GOT3 (cell line): ENCODE measurements at places on chromosomes 6 and 20.

- no peak for DNase-seq
Observed at GRCh38 chr20:39576771-39577170, 614.6 kb downstream of the DHX35 start.

GRCh38 chr6:68756454-68757375, 121.6 kb downstream of the ADGRB3 start:
- no peak for DNase-seq

DNA sequence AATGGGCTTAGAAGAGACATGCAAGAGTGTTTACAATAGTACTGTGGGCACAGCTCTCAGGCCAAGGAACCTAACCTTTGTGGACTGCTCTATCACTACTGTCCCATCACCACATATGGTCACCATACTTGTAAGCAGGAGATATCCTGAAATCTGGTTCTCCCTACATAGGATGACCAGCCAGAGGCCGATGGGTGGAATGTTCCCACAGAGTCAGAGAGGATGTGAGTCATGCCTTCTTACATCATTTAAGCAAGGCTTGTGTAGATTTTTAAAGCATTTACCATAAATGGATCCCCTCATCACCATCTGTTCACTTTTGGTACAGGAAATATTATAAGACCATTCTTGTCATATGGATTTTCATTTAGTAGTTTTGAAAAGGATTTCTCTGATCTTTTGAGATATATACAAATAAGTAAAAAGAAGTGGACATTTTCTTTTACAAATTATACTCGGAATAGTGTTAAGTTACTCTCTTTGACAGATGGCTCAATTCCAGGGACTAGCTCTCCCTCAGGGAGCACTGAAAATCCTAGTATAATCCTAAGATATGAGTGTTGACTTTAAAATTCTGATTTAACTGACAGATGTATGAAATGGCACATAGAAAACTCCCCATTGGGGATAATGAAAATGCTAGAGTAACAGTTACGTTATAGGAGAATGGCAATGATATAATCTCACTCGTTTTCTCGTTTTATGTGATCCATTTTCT, 6.6 kb downstream of the HTR1B start:
- no peak for DNase-seq

DNA sequence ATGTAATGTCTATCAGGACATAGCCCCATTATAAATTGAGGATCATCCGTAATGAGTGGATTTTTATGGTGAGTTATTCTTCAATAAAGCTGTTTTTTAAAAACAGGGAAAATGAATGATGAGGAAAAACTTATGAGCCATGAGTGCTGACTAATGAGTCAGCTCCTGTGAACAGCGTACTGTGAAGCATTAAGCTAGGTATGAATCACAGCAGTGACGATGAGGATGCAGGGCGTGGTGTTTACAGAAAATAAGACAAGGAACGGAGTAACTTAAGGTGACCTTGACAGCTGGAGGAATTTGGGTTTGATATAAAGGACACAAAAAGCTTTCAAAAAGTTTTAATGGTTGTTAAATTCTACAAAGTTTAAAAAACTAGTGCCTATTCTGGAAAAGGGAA, 96.3 kb downstream of the FOXF2 start:
- no peak for DNase-seq

- DNase-seq = no peak
Observed at GRCh38 chr6:109894181-109894580, 83.9 kb upstream of the GPR6 start.

DNA sequence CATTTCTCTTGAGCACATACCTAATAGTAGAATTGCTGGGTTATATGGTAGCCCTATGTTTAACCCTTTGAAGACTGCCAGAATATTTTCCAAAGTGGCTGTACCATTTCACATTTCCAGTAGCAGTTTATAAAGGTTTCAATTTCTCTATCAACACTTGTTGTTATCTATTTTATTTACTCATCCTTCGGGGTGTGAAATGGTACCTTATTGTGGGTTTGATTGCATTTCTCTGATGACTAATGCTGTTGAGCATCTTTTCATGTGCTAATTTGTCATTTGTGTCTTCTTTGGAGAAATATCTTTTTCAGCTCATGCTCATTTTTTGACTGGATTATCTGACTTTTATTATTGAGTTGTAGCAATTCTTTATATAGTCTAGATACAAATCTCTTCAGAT, 5.4 kb downstream of the ENPP4 start:
- no peak for DNase-seq

DNA sequence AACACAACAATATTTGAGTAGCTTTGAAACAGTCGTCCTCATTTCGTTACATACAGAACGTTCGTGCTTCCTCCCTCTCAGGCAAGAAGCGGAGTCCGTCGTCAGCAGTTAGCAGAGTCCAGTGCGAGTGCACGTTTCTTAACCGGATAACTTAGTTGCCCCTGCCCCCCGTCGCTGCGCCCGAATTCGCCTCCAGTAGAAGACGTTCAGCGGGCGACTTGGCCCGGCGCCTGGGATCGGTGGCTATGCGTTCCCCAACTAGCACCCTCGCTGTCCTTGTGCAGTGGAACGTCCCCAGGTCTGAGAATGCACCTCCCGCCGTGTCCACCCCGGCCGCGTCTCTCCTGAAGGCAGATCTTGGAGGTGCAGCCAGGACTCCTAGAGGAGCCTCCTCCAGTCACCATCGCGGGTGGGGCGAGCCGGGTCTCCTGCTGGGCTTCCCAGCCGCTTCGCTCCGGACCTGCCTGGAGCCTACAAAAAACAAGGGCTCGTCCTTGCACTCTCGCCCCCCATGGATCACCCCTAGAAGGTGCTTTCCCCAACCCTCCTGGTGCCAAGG, 910 bp upstream of the PCSK2 start:
- DNase-seq = no peak

DNA sequence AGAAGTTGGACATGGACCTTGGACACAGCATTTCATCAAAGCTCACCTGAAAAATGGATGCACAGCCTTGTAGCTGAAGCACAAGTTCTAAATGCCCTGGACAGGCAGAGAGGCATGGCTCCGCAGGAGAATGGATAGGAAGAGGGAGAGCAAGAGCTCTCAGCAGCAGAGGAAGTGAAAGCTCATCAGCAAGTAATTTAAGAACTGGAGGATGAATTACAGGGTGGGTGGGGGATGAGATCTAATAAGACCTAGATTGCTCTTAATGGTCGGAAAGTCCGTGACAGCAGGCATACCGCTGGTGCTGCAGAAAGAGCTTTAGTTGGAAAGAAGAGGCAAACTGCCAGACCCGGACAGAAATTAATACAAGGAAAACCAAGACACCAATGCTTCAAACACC, 37.3 kb upstream of the SAYSD1 start:
- DNase-seq = no peak

GRCh38 chr6:117451671-117452070, 25.9 kb upstream of the ROS1 start:
- DNase-seq = no peak

GRCh38 chr6:44049989-44050871, 77.0 kb downstream of the MRPL14 start:
- no peak for DNase-seq

DNA sequence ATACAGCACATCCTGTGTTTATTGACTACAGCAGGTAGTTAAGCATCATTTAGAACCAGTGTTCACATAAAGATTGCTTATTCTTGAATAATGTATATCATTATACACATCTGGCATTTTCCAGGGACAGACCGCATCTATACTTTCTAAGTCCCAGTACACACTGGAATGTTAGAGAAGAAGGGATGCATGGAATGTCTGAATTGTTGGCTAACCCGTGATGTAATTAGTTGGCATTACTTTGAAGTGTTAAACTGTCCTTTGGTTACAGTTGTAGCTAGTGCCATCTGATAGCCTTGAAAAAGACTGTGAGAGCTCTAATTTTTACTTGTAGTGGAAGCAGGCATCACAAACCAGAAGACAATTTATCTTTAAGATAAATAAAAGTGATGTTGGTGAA, 29.8 kb upstream of the MCHR2 start:
- no peak for DNase-seq

GRCh38 chr6:57423468-57423867, 106.0 kb downstream of the PRIM2 start:
- no peak for DNase-seq

- no peak for DNase-seq
Observed at GRCh38 chr6:87312860-87313259, 9.5 kb upstream of the SMIM8 start.

- no peak for DNase-seq
Observed at GRCh38 chr6:106510090-106510970, 119.0 kb downstream of the RTN4IP1 start.

DNA sequence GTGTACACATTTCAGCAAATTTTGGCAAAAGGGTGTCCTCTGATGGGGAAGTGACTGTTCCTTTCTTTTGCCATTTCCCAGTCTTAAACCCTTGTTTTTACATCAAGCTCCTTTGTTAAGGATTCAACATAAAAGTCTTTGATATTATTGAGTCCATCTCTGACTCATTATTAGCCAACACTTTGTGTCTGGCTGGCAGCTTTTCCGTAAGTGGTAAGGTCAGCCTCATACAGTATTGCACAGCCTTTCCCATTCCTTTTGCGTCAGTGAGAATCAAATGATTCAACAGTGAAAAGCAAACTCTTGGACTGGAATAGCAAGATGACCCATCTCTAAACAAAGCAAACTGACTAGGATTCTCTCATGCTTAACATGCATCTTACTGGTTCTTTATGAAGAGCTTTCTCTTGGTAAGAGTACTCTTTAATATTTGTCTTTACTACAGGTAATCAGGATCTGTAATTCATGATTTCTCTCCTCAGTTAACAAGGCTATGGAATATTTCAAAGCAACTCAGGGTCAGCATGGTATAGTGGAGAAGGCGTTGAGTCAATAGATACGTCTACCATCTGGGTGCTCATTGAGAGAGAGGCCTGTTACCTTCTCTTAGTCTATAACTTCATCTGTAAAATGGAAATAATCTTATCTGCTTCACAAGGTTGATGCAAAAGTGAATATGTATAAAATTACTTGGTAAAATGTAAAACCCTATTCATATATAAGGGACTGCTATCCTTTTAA, 183.6 kb downstream of the PRL start:
- no peak for DNase-seq

GRCh38 chr6:33898771-33899170, 95.0 kb upstream of the MLN start:
- DNase-seq = no peak

GRCh38 chr6:49979584-49979983, 10.2 kb upstream of the DEFB113 start:
- no peak for DNase-seq

- no peak for DNase-seq
Observed at GRCh38 chr6:148570456-148570855, 176.4 kb upstream of the UST start.

GRCh38 chr6:150494241-150494640, 105.4 kb upstream of the PLEKHG1 start:
- no peak for DNase-seq

DNA sequence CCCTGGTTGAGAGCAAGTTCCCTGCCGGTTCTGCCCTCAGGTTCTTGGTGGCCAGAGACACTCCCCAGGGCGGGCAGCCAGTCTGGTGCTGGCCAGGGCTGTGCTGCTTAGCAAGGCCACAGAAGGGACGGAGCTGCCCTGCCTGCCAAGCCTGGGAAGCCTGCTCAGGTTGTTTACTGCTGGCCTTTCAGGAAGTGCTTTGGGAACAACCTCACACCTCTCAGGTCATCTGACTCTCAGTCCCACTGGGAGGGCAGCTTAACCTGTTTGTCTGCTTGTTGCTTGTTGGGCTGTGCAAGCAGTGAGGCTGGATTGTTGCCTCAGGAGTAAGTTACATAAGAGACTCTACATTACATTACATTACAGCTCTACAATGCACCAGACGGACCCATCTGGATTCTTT, 75.8 kb upstream of the AFDN start:
- DNase-seq = no peak
